ENCODE measurements at places on chromosomes 7 and 10. TPM values are rescaled to one million over a fixed set of nuclear protein-coding genes. Genes with fewer than 3 reads are reported as not detected.

- DNase-seq = no peak
Observed at GRCh38 chr10:126223512-126224067, 164.7 kb downstream of the ADAM12 start.

DNA sequence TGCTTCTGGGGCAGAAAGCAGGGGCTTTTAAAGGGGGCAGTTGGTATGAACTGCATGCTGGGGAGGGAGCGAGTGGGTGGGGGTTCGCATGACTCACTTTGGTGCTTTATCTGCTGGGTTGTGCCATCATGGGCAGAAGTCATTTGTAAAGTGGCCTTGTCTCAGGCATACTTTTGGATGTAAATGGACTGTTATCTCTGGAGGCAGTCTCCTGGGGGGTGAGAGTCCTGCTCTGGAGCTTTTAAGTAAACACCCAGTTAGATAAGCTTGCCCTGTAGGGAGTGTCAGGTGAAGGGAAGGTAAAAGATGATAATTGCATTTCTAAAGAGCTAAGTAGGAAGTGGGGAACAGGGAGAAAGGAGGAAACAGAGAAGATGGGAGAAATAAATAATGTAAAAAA, 1.6 kb upstream of the GSTO1 start:
- no peak for DNase-seq

DNA sequence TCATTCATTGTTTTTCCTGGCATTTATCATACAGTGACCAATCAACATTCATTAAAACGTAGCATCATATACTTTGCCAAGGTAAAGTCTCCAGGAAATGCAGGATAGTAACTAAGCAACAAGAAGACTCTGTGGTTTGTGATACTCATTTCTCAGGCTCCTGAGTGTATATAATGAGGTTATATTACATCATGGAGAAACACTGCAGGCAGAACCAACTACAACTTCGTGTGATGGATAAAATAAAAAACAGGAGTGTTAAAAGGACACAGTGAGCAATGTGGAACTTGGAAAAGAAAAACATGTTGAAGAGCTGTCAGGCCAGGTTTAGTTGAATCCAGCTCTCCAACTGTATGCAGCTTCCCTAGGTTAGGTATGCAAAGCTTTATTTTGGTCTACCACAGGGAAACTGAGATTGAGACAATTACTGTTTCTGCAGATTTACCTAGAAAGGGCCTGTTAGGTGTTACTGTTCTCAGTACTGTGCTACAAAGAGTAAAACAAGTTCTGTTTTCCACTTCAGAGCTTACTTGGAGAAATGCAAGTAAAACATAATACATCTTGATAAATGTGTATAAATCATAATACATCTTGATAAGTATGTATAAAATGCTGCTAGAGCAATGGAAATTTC, 7.8 kb upstream of the CCNY start:
- no peak for DNase-seq

Gene HTR5A
- total RNA-seq = 14.6 TPM

DNA sequence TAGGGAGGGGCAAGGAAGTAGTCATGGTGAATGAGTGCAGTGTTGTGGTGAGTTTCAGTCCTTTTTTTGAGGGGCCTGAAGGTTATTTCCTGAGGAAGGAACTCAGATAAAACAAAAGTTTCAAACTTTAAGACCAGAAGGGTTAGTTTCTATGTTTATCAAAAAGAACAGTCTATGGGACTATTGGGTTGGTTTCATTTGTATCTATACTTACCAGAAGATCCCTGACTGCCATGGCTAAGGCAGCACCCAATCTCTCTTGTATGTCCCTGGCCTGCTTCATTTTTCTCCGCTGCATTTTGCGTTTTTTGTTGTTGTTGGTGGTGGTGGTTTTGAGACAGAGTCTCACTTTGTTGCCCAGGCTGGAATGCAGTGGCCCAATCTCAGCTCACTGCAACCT, 19.3 kb upstream of the GAD2 start:
- no peak for DNase-seq

Gene MKI67
- total RNA-seq = 0.71 TPM

Gene ZNF365
- total RNA-seq = 114 TPM

GRCh38 chr7:66267249-66267648, 62.1 kb downstream of the TPST1 start:
- no peak for DNase-seq

Gene NPTX2
- total RNA-seq = 24.5 TPM

Gene LMTK2
- 111 TPM for total RNA-seq

DNA sequence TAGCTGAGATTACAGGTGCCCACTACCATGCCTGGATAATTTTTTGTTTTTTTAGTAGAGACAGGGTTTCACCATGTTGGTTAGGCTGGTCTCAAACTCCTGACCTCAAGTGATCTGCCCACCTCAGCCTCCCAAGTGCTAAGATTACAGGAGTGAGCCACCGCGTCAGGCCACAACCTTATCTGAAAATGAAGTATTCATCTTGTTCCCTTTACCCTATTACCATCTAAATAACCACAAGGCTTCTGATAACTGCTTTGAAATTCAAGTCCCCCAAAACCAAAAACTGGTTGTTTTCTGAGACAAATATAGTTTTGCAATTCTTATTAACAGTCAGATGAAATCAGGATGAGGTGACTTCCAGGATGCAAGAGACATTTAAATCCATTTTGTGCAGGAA, 2.4 kb downstream of the TCTN3 start:
- DNase-seq = no peak

DNA sequence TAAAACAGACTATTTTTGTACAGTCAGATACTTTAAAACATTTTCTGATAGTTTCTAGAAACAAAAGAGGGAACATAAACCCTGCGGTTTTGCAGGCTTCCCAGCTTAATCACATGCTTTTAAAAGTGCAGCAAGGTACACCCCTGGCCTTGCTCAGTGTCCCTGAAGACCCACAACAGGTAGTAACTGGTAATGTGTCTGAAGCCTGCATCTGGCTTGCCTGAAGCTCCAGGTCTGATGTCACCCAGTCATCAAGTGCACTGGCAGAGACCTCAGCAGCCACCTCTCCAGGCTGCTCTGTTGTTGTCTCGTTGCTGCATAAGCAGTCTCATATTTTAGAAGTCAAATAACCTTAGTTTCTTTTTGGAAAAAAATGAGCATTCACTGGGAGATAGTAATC, 376.1 kb upstream of the MTPN start:
- no peak for DNase-seq

- no peak for DNase-seq
Observed at GRCh38 chr10:122798704-122799231, 46.9 kb downstream of the CUZD1 start.

DNA sequence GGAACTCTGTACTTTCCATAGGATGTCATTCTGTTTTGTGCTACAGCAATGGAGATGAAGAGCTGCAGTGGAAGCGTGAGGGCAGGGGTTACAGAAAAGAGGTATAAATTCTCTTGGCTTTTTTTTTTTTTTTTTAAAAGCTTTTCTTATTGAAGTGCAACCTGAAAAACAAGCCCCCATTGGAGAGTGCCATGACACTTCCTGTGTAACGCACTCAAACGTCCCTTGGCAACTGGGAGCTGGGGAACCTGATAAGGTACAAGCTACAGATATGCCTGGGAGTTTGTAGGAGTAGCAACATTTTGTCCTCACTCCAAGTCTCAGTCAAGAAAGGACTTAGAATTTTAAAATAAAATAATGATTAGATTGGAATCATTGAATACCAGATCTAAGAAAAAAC, 512.1 kb downstream of the RPS24 start:
- no peak for DNase-seq

GRCh38 chr10:23918839-23919238, 290.1 kb upstream of the KIAA1217 start:
- no peak for DNase-seq

DNA sequence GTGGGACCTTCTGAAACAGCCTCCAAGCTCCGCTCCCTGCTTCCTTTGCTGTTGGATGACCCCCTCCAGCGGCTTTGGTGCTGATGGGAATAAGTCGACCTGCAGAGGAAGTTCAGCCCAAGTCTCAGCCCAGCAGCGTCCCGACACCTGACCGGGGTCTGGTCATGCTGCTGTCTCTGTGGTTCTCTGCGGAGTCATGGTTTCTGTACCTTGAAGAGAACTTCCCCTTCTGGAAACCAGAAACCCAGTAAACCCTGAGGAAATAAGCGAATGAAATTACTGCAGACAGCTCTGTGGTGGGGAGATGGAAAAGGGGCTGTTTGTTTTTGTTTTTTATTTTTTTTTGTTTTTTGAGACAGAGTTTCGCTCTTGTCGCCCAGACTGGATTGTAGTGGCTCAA, 18.3 kb upstream of the ZNF12 start:
- DNase-seq = no peak

Gene ZRANB1
- total RNA-seq = 45.4 TPM

DNA sequence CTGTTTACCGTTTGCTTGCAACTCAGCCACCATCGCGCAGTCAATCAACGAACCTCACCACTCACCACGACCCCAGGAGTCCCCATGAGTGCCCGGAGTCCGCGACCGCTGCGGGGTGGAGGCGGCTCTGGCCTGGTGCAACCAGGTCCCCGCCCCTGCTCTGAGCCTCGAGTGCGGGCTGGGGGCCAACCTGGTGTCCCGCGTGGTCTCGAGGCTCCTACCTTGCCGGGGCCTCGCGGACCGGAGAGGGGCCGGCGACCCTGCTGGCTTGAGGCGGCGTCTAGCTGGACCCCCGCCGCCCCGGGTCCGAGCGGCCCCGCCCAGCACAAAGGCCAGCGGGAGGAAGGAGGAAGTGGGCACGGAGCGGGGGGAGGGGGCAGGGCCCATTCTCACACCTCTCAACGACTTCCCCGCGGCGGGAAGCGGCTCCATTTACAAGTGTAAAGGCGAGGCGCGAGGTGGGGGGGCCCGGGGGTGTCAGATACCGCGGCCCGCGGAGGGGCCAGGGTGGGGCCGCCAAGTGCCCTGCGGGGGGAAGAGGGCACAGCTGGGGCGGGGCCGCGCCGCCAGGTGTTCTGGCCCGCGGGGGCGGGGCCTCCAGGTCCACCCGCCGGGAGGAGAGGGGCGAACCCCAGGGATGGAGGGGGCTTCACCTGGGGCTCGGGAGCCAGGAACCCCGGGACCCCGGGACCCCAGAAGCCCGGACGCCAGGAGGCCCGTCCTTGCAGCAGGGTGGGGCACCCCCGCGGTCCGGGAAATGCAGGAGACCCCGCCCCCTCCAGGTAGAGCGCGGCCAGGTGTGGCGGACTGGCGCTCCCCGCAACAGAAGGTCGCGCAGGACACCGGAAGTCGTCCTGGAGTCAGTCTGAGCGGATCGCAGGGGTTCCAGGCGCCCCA, 8.6 kb downstream of the CTBP2 start:
- no peak for DNase-seq

DNA sequence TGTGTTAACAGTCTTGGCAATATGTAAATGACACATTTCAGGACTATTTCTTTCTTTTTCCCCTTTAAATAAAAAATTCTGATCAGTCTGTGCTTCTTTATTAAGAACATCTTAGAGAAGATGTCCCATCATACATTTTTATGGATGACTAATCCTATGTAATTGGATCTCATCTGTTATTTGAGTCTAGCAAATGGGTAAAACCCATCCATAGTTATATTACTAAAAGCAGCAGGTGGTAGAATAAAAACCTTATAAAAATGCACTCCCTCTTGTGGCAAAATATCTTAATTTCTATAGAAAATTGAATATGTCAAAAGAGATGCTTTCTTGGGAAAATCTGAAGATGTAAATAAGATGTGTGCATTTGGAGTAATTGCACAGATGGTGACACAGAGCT, 35.3 kb downstream of the TRRAP start:
- DNase-seq = no peak

Gene KCNIP2
- 140 TPM for total RNA-seq

Gene OR6B1
- total RNA-seq = not detected

Data from dorsolateral prefrontal cortex (tissue), 122 donors.